Renal pelvis (tissue), 12 donors: ENCODE measurements at places on chromosomes 11 and 22. TPM values are rescaled to one million over a fixed set of nuclear protein-coding genes. Genes with fewer than 3 reads are reported as not detected.

The NTM gene
- 37.2 TPM for polyA plus RNA-seq

The GRIK4 gene
- polyA plus RNA-seq, result 0.86 TPM

The OR4C5 gene
- not detected for polyA plus RNA-seq

The DDX17 gene
- 1,072 TPM for polyA plus RNA-seq

GRCh38 chr11:66457826-66458225, 8.9 kb upstream of the PELI3 start:
- DNase-seq, result no peak

GRCh38 chr11:32288276-32288675, 147.1 kb downstream of the WT1 start:
- no peak for DNase-seq

GRCh38 chr11:134818516-134818915, 406.5 kb upstream of the B3GAT1 start:
- no peak for DNase-seq

DNA sequence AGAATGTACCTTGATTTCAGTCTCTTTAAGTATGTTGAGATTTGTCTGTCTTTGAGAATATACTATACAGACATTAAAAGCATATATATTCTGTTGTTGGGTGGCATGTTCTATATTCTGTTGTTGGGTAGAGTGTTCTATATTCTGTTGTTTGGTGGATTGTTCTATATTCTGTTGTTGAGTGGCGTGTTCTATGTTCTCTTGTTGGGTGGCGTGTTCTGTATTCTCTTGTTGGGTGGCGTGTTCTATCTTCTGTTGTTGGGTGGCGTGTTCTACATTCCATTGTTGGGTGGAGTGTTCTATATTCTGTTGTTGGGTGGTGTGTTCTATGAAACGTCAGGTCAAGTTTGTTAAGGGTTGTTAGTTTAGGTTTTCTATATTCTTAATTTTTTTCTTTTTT, 27.1 kb upstream of the CTTN start:
- no peak for DNase-seq

- no peak for DNase-seq
Observed at GRCh38 chr11:134575504-134576230, 163.6 kb upstream of the B3GAT1 start.
